ENCODE measurements at places on chromosomes 11 and 22. TPM values are rescaled to one million over a fixed set of nuclear protein-coding genes. Genes with fewer than 3 reads are reported as not detected.

DNA sequence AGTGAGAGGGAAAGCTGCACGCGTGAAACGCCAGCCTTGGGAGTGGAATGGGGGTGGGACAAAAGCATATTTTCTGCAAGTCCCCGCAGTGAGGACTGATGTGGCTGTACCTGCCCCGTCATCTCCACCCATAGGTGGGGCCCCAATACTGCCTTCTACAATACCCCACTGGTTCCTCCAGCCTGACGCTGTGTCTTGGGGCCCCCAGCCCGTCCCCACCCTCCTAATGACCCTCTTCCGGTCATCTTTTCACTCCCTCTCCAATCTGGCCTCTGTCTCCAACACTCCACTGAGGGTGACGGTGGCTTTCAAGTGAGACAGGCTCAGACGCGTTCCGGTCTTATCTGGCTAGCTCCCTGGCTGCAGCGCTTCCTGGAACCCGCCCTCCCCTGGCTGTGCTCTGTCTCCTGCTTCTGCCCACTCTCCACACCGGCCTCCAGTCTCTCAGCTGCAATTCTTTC, 104.2 kb downstream of the MICAL3 start:
- no peaks in the 10 kb centered on the region for H3K27me3 ChIP-seq
- DNase-seq: peak; percentile 70
- no peaks in the 10 kb centered on the region for H3K36me3 ChIP-seq
- H3K27ac ChIP-seq: peak overlapping the region; percentile 93
- H3K4me3 ChIP-seq: peak overlapping the region; percentile 15

- no peak overlapping the region for H3K4me3 ChIP-seq
- H3K36me3 ChIP-seq: peaks cover 20% of the 10 kb centered on the region
- no peaks in the 10 kb centered on the region for H3K4me1 ChIP-seq
- no peak for DNase-seq
- no peak overlapping the region for H3K27ac ChIP-seq
These were observed 27.5 kb upstream of the HIKESHI start for GRCh38 chr11:86274503-86274902.

DNA sequence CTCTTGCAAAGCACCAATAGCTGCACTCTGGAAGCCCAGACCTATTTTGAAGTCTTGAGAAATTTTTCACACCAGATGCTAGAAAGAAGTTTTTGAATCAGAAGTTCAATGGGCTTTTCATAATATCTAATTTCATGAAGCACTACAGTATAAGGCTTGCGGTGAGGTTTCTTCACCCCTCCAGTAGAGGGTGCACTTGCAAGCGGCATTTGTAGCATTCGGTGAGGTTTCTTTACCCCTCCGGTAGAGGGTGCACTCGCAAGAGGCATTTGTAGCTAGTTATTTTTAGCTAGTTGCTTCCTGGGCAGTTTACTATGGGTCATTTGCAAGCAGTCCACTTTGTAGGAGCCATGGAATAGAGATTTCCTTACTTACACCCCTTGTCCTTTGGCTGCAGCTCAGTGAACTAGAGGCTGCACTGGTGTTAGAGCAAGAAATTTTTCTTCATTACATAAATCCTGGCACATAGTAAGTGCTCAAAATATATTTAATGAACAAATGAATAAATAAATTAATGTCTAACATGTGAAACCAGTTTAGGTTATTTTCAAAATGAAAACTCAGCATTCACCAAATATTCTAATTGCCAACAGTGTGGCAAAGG, 7.8 kb upstream of the NOX4 start:
- H3K4me1 ChIP-seq: no peaks in the 10 kb centered on the region
- no peak overlapping the region for H3K4me3 ChIP-seq
- H3K27me3 ChIP-seq: no peaks in the 10 kb centered on the region
- no peak for DNase-seq

- H3K4me1 ChIP-seq: no peaks in the 10 kb centered on the region
- no peak overlapping the region for H3K27ac ChIP-seq
- H3K4me3 ChIP-seq: no peak overlapping the region
- H3K36me3 ChIP-seq: no peaks in the 10 kb centered on the region
- no peak for DNase-seq
These were observed 897.7 kb downstream of the KCNA4 start for GRCh38 chr11:29119116-29119515.

- H3K4me1 ChIP-seq: no peaks in the 10 kb centered on the region
- H3K4me3 ChIP-seq: no peak overlapping the region
- no peaks in the 10 kb centered on the region for H3K36me3 ChIP-seq
- no peak for DNase-seq
- no peaks in the 10 kb centered on the region for H3K27me3 ChIP-seq
These were observed 36.4 kb upstream of the MUC5AC start for GRCh38 chr11:1121331-1121812.

DNA sequence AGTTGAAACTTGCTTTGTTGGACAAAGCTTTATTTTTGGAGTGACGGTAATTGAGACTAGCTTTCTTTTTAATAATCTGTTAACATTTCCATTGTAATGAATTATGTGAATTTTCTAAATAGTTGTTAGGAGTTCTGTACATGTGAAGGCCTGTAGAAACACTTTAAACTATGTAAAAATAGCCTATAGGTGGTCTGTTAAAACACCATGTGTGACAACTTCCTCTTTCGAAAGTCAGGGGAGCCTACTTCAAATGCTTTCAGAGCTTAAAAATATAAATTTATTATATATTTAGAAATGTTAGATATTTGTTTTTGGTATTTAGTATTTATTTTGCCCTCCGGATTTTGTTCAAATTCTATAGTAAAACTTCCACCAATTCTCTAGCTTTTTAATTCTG, 28.7 kb downstream of the DDIAS start:
- no peak for DNase-seq
- no peak overlapping the region for H3K4me3 ChIP-seq
- H3K36me3 ChIP-seq: no peaks in the 10 kb centered on the region
- H3K27ac ChIP-seq: no peak overlapping the region
- H3K4me1 ChIP-seq: no peaks in the 10 kb centered on the region

- H3K27me3 ChIP-seq: no peaks in the 10 kb centered on the region
- H3K4me1 ChIP-seq: peaks cover 90% of the 10 kb centered on the region
- peak; percentile 83 for DNase-seq
- no peaks in the 10 kb centered on the region for H3K36me3 ChIP-seq
- no peak overlapping the region for H3K4me3 ChIP-seq
These were observed 16.5 kb downstream of the ZBTB16 start for GRCh38 chr11:114075891-114076441.

- H3K4me3 ChIP-seq: no peak overlapping the region
- DNase-seq: no peak
- H3K27me3 ChIP-seq: no peaks in the 10 kb centered on the region
- H3K36me3 ChIP-seq: no peaks in the 10 kb centered on the region
- no peaks in the 10 kb centered on the region for H3K4me1 ChIP-seq
- no peak overlapping the region for H3K27ac ChIP-seq
These were observed 18.7 kb upstream of the GNB1L start for GRCh38 chr22:19873138-19873959.

- peaks cover 9% of the 10 kb centered on the region for H3K36me3 ChIP-seq
- no peak for DNase-seq
- no peak overlapping the region for H3K27ac ChIP-seq
These were observed 670 bp downstream of the MAPK8IP1 start for GRCh38 chr11:45885921-45886721.

Gene POU2F3
- 1.4 TPM for total RNA-seq

Gene HSPB2
- 1.9 TPM for total RNA-seq

Gene SCUBE1
- total RNA-seq: 24.9 TPM

Gene KCNQ1
- total RNA-seq: 447 TPM

Gene MUC6
- 0.04 TPM for total RNA-seq
